ENCODE measurements at places on chromosomes 5 and 9.

GRCh38 chr5:39211773-39212172 is 7.6 kb downstream of the FYB1 start:
- DNase-seq = no peak

- no peak for DNase-seq
These were observed 46.7 kb downstream of the PSD2 start for GRCh38 chr5:139842321-139842720.

DNA sequence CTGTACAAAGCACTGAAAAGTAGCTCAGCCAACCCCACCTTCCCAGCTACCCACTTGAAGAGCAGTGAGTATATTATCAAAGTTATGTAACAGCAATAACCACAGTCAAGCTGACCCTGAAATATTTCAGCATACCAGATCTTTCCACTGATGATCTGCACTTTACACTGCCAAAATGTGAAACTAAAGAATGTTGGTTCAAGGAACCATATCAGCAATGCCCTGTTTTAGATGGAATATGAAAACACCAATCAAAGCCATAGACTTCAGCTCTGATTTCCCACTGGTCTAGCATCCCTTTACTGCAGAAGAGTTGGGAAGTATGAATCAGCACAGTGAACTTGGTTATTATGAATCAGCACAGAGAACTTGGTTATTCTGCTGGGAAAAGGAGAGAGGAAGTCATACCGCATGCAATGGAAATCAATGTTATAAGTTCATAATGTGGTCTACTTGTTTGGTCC is 20.0 kb downstream of the CEMIP2 start:
- DNase-seq = no peak

GRCh38 chr5:20694121-20694520 is 706.1 kb upstream of the CDH18 start:
- DNase-seq = no peak

- no peak for DNase-seq
These were observed 81.0 kb upstream of the ZBTB43 start for GRCh38 chr9:126723807-126724172.

- no peak for DNase-seq
These were observed 31.4 kb downstream of the HMGCR start for GRCh38 chr5:75368391-75368790.

DNA sequence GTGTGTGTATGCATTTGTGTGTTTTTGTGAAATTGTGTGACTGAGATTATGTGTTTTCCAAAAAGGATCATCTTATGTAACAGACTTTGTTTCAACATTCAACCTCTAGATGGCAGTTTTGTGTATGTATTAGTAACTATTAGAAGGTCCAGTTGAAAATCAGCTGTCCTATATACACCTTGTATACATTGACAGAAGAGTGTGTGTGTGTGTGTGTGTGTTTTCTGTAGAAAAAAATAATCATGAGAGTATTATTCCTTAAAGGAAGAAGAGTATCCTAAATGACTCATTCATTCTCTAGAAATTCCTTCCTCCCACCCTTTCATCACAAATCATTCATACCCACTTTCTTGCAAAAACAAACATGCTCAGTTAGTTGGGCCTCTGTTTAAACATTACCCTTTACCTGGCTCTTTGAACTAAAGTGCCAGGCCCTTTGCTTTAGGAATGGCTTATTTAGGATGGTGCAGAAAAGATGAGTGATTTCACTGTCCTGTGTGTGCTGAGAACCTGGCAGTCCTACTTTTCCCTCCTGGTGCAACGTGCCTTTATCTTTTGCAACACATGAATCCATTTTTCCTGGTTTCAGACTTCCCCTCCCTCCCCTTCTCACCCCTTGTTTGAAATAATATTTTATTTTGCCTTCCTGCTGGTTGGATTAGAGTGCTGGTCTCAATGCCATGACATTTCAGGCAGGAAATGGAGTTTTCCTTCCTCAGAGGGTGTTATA is 152.2 kb downstream of the ARHGAP26 start:
- no peak for DNase-seq

GRCh38 chr9:130423272-130423671 is 21.5 kb upstream of the ASS1 start:
- DNase-seq = no peak

DNA sequence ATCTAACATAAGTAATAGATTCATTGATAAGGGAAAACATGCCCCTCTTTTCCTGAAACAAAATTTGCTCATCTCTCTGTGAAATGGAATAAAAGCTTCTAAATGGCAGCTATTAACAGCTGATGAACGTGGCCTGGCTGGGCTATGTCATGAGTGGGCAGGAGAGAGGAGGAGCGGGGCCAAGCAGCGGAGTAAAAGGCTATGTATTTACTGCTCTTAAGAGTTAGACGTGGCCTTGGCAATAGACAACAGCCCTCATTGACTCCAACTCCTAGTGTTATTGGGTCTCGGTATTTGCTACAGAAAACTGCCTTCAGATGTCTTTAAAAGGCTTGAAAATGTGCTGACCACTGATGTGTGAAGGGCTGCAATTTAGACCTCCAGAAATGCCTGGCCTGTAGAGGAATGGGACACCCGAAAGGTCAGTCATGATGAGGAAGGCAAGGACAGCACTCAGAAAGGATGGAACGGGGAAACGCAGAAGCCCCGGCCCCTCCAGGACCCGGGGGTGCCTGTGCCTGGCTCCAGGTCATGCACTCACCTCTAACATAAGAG is 116.8 kb downstream of the PDZD2 start:
- DNase-seq = no peak

GRCh38 chr9:22208846-22209585 is 199.9 kb upstream of the CDKN2B start:
- no peak for DNase-seq

DNA sequence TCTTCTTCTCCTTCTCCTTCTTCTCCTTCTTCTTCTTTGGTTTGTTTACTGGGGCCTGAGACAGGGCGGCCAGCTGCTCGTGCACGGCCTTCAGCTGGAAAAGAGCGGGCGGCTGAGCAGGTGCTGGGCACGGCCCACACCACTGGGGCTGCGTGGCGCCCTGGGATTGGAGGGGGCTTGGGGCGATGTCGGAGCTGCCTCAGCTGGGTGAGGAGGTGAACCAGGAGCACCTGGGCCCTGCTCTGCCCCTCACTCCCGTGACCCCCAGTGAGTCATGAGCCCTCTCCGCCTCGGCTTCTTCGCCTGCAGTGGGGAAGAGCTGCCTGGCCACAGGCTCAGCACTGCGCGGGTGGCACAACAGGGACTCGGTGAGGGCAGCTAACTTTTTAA is 14.9 kb downstream of the BRD3OS start:
- DNase-seq = no peak

DNA sequence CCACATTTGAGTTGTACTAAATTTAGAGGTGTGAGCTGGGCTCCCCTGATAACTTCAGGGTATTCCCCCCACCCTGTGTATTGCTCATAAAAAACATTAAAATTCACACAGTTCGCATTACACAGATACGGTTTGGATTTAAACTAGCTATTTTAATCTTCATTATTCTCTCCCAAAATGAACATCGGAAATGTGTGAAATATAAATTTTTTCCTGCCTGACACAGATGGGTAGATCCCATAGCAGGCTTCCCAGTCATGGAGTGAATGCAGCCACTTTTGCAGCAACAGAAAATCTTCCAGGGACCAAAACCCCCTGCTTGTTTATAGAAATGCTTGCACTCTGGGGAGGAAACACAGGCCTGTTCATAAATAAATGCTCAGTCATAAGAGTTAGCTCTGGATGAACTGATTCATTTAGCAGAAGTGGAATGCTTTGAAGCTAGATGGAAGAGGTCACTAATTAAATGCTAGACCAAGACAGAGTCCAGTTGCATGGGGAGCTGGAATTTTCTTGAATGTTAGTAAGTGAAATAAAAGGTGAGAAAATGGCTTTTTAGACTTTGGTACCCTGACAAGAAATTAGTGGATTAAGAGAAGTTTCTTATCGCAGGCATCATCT is 115.6 kb downstream of the PDE8B start:
- DNase-seq = no peak

DNA sequence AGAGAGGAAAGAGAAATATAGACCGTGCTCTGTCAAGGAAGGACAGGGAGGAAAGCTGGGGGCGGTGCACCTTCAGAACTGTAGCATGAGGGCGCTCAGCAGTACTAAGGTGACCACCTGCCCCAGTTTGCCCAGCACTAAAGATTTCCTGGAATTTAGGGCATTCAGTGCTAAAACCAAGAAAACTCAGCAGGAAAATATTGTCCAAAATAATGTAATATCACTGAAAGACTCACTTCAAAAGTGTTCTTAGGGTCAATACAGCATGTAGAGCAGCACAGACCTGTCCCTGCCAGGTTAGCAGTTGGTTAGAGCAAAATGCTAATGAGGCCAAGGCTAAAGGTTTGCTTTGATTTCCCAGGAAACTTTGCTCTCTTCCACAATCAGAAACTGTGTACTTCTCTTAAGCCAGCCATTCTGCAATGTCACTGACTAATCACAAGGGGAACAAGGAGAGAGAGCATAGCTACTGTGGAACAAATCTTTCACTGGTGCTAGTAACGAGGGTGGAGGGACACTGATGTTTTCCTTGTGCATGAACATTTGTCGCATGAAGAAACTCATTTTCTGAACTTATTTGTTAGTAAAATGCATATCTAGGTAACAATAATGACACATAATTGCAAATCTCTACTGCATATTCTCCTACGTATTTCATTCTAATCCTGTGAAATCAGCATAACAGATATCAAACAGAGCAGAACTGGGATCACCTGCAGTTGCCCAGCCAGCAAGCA is 53.0 kb upstream of the GRAMD2B start:
- no peak for DNase-seq

- no peak for DNase-seq
These were observed 300.8 kb downstream of the OSTF1 start for GRCh38 chr9:75389101-75389500.

- DNase-seq = no peak
These were observed 8.9 kb downstream of the CXCL14 start for GRCh38 chr5:135569755-135570452.

GRCh38 chr5:64347309-64347708 is 158.5 kb upstream of the RGS7BP start:
- DNase-seq = no peak

- DNase-seq = no peak
These were observed 150.6 kb upstream of the IQGAP2 start for GRCh38 chr5:76252437-76252836.

GRCh38 chr9:108297073-108297472 is 558.7 kb downstream of the ACTL7B start:
- DNase-seq = peak; percentile 88

DNA sequence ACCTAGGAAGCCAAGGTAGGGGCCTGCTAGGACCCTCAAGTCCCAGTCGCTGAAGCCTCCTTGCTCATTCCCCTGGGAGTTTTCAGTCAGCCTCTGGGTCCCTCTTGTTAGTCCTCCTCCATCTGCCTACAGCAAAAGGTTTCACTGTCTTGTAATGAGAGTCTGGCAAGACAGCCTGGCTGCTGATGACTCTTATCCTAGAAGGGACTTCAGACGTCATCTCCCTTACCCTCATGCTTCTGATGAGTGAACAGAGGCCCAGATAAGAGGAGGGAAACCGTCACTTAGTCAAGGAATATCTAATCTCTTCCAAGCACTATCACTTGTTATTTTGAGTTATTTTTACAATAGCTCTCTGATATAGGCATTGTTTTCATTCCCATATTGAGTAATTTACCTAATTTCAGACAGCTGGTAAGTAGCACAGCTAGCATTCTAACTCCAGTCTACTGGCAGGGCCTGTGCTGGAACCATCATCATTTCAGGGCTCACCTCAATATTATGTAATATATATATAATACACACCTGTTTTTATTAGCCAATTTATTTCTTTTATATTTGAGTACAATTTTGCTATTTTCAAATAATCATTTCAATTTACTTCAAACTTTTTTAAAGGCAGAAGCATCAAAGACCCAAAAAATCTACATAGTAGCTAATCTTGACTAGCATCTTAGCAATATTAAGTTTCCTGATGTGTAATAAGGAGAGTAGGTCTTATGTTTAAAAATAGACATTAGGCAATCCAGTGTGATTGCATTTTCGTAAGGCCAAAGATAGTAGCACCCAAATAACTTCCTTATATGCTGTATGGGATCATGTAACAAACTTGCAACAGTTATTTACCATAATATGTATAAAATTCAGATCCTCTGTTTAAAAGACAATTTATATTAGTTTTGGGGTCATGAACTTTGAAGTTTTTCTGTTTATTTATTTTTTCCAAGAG is 7.9 kb downstream of the CMYA5 start:
- DNase-seq = no peak

DNA sequence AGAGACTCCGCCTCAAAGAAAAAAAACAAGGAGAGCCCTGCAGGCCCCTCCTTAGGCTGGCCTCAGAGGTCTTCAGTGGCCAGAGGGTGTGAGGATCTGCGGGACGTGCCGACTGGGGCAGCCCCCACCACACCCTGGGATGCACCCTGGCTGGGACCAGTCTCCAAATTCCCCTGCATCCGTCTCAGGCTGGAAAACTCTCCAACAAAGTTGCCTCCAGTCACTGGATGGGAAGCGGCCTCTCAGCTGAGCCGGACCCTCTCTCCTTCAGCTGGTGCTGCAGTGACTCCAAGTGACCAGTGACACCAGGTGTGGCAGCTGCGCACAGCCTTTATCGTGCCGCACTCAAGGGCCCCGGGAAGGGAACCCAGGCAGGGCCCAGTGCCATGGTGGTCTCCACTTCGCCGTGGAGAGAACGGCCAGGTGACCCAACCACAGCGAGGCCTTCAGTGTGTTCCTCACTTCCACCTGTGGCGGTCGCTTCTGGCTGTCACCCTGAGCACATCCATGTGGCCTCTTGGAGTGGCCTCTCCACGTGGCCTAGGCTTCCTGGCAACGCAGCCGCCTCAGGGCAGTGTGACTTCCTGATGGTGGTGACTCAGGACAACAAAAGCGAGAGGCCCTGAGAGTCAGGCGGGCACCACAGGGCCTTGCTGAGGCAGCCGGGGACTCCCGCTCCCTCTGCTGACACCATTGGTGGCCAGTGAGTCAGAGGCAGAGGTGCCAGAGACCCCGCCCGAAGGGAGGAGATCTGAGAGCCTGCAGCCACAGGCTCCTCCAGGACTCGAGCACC is 19.3 kb upstream of the CAMSAP1 start:
- DNase-seq = peak; percentile 49

DNA sequence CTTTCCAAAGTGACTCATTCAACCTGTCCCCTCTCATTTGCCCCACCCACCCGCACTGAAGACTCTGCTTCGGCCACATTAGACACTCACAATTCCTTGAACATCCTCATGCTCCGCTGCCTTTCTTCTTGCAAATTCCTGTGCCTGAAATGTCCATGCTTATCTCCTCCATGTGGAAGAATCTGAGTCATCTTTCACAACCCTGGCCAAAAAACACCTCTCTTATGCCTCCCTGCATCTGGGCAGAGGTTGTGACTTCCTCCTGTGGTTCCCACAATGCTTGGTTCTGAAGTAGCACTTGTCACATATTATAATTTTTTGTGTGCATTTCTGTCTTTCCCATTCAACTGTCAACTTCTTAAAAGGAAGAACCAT is 238.6 kb downstream of the ENC1 start:
- no peak for DNase-seq

GRCh38 chr9:37904445-37905130 is 661 bp upstream of the SLC25A51 start:
- DNase-seq = no peak

DNA sequence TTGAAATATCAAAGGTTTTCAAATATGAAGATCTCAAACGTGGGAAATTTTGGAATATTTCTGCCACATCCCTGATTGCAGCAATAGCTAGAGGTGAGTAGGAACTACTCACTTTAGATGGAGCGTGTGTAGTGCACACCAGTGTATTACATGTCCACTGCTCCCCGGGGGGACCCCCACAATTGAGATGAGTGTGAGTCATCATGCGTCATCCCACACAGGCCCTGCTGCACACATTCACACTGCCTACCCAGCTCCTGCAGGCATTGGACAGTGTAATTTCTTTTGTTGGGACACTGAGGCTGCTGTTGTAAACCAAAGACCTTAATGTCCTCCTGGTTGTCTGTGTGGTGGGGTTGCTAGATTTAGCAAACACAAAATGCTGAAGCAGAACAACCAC is 280.0 kb downstream of the GAS1 start:
- DNase-seq = no peak

Measured in BJ (cell line).